ENCODE measurements at places on chromosomes 7 and 10.

- no peak for DNase-seq
Measured at GRCh38 chr7:17696422-17696821, 243.9 kb downstream of the SNX13 start.

GRCh38 chr7:150847536-150847935 lies 4.8 kb upstream of the AOC1 start:
- no peak for DNase-seq

DNA sequence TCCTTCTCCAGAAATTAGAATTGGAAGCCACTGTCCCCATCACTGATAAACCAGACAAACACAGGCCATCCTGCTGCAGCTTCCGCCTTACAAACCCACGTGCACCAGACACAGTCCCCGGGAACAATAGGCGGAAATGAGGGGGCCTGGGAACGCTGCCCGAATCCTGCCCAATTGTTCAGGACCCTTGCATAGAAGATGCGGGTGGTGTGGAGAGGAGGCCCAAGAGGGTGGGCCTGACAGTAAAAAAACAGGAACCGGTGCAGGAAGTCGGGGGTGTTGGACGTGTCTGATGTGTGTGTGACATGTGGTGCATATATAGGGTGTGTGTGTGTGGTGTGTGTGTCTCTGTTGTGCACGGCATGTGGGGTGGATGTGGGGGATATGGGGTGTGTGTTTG lies 26.5 kb upstream of the CHST15 start:
- DNase-seq: no peak

- no peak for DNase-seq
Measured at GRCh38 chr7:87337331-87337730, 8.1 kb upstream of the CROT start.

DNA sequence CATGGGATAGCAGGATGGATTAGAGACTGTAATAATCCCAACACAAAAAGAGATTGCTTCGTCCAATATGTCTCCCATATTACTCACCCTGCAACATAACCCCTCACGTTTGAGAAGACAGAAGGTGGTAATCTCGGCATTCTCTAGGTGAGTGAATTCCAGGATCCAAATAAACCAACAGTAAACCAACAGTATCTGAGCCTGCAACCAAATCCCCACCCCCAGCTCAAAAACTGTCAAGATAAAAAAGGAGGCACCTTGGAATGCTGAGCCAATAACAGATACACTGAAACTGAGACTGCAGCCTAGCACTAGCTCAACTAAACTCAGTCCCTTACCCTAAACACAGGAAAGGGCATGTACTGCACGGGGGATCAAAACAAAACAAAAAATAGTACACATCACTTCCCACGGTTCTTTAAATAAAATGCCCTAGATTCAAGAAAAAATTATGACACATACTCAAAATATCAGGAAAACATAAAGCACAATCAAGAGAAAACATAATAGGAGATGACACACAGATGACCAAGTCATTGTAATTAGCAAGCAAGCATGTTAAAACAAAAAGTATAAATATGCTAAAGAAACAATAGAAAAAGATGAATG lies 28.0 kb downstream of the IPMK start:
- DNase-seq: no peak

Data from retina (tissue), 1 donor.